ENCODE measurements at places on chromosomes 3 and 15.
A peak's percentile ranks its signal among the peaks of the same experiment; 100 is the strongest.

- no peak for DNase-seq
Observed at GRCh38 chr15:71515375-71516186, 294.8 kb upstream of the NR2E3 start.

GRCh38 chr3:155178810-155179436 is 98.8 kb downstream of the MME start:
- no peak for DNase-seq

GRCh38 chr3:98504539-98504938 is 7.1 kb downstream of the OR5K2 start:
- no peak for DNase-seq

GRCh38 chr3:126968391-126969390 is 14.2 kb upstream of the PLXNA1 start:
- no peak for DNase-seq

- peak; percentile 8 for DNase-seq
Observed at GRCh38 chr3:110296885-110297284, 774.7 kb upstream of the NECTIN3 start.

DNA sequence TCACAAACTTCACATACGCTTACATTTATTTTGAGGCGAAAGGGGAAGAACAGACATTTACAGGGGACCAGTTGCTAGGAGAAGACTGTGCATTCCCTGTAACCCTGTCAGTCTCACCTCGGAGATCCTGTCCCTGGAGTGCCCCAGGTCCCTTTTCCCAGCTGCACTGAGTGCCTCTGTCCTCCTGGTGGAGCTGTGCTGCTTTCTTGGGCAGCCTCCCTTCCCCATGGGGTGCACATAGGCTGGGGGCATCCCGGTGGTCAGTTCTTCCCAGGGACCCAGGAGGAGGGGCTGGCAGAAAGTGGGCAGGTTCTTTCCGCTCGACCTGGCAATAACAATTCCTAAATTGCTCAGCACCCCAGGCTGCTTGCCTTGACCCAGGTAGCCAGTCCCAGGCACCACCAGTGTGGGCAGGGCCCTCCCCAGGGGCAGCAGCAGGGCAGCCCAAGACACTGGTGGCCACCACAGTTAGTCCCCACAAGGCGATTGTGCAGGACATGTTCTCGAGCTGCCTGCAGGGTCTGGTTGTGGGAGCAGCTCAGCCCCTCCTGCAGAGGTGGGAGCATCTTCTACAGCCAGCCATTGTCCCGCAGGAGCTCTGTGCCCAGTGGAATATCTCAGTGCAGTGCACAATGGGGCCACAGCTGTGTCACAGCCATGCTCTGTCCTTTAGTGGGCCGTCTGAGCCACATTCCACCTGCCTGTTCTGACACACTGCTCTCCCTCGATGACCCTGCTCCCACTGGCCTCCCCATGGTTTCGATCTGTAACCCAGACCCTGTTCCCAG is 36.3 kb downstream of the APBA2 start:
- no peak for DNase-seq

GRCh38 chr15:42608110-42608531 is 32.7 kb downstream of the STARD9 start:
- DNase-seq, result peak; percentile 20

- DNase-seq, result peak; percentile 72
Observed at GRCh38 chr15:73900095-73900712, 26.1 kb upstream of the LOXL1 start.

DNA sequence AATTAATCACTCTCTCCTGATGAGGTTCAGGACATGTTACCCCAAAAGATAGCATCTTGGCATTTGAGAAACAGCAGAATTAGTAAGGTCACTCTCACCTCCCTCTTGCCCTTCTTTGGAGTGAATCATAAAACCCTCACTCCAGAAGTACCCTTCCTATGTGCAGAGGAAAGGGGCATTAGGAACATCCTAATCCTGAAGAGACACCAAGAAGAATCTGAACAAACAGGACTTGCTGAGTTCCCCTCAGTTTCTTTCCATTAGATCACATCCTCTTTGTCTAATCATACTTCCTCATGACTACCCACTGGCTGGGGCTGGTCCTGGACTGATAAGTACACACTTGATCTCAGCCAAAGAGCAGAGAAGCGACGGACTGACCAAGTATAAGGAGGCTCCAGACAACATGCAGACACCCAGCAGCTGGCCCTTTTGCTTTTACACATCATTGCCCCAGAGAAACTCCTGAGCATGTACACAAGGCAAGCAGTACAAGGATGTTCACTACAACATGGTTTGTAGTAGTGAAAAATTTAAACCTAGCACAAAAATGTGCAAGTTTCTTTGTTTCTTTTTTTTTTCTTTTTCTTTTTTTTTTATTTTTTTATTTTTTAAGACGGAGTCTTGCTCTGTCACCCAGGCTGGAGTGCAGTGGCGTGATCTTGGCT is 15.0 kb upstream of the TM6SF1 start:
- no peak for DNase-seq

DNA sequence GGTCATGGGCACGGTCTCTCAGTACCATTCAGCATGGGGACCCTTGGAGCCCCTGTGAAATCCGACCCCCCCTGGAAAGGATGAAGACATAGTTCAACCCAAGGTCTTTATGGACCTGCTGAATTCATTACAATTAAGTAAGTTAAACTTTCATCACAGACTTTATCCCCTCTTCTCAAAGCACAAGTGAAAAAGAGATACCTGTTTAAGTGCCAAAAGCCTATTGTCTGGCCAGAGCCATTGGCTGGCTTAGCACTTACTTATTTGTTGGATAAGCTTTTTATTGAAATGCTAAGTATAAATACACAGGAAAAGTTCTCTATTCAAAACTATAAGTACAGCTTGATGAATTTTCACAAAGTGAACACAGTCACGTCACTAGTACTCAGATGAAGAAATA is 128.4 kb upstream of the NR2E3 start:
- no peak for DNase-seq

DNA sequence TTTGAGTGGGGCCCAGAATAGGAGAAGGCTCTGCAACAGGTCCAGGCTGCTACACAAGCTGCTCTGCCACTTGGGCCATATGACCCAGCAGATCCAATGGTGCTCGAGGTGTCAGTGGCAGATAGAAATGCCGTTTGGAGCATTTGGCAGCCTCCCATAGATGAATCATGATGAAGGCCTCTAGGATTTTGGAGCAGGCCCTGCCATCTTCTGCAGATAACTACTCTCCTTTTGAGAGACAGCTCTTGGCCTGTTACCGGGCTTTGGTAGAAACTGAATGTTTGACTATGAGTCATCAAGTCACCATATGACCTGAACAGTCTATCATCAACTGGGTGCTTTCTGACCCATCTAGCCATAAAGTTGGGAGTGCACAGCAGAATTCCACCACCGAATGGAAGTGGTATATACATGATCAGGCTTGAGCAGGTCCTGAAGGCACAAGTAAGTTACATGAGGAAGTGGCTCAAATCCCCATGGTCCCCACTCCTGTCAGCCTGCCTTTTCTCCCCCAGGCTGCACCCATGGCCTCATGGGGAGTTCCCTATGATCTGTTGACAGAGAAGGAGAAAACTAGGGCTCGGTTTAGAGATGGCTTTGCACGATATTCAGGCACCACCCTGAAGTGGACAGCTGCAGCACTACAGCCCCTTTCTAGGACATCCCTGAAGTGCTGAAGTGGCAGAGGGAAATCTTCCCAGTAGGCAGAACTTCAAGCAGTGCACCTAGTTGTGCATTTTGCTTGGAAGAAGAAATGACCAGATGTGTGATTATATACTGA is 971.4 kb downstream of the MCTP2 start:
- no peak for DNase-seq

- DNase-seq, result no peak
Observed at GRCh38 chr3:196150481-196150880, 60.7 kb downstream of the ZDHHC19 start.

DNA sequence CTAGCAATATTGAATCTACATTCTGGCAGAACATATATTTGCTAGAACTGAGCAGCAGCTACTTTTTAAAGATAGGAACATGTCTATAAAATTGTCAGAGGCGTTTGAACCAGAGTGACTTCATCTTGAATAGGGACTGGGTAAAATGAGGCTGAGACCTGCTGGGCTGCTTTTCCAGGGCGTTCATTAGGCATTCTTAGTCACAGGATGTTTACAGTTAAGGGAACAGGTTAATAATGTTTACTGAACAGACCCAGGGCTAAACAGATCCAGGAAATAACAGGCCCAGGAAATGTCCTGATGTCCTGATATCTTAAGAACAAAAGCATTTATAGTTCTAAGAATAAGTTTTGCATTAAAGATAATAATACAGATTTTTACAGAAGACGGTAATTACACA is 34.5 kb upstream of the B3GALNT1 start:
- DNase-seq, result no peak

- no peak for DNase-seq
Observed at GRCh38 chr3:16570113-16570512, 35.1 kb downstream of the DAZL start.

DNA sequence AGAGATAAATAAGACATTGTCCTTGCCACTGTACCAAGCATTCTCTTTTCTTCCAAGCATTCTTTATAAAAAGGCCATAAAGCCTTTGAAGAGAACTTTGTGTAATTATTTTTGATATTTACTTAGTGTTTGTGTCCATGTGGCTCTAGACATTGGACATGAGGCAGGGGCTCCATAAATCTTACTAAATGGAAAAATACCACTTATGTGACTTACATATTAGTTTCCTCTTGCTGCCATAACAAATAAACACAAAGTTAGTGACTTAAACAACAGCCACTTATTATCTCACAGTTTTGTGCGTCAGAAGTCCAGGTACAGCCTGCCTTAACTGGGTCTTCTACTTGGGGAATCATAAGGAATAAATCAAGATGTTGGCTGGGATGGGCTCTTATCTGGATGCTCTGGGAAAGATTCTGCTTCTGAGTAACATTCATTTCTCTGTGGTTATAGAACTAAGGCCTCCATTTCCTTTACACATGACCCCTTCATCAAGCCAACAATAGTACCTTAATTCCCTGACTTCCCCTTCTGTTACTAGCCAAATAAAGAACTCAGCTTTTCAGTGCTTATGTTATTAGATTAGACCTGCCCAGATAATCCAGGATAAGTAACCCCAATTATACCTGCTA is 59.9 kb upstream of the COL8A1 start:
- DNase-seq, result peak; percentile 12

- no peak for DNase-seq
Observed at GRCh38 chr3:124520970-124521369, 209.3 kb upstream of the UMPS start.

- DNase-seq, result no peak
Observed at GRCh38 chr3:182668974-182669373, 124.3 kb upstream of the ATP11B start.

- DNase-seq, result no peak
Observed at GRCh38 chr15:42750306-42750705, 13.4 kb upstream of the CDAN1 start.

DNA sequence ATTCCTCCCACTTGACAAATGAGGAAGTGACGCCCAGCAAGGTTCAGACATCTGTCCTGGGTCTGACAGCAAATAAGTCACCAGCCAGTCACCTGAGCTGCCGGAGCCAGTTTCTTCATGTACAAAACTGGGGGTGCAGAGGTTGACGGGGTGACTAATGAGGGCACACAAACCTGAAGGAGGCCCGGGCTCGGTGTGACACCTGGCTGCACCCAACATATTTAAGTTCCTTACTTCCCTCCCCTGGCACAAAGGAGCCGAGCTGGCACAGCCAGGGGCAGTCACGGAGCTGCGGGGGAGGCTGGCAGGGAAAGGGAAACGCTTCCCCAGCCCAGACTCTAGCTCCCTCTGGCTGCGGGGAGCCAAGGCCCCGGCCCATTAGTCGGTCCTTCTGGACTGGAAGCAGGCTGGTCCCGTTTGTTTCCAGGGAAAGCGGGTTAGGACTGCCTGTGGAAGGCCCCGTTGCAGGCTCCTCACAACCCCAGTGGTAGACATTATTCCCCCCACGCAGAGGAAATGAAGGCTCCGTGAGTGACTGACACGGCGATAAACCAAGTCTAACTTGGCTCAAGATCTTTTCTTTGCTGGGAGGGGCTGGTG is 2.3 kb downstream of the FBXL22 start:
- no peak for DNase-seq

DNA sequence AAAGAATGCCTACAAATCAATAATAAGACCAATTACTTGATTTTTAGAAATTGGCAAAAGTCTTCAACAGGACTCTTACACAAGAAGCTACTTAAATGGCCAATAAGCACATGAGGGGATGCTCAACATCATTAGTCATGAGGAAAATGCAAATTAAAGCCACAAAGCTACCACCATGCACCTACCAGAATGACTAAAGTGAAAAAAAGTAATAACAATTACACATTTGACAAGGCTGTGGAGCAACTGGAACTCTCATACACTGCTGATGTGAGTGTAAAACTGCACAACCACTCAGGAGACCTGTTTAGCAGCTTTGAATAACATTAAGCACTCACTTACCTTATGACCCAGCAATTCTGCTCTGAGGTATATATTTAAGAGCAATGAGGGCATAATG is 68.4 kb downstream of the PPCDC start:
- peak; percentile 31 for DNase-seq

GRCh38 chr3:176075491-176075890 is 1121.8 kb downstream of the TBL1XR1 start:
- no peak for DNase-seq

- no peak for DNase-seq
Observed at GRCh38 chr3:156840826-156841689, 14.9 kb downstream of the LEKR1 start.

DNA sequence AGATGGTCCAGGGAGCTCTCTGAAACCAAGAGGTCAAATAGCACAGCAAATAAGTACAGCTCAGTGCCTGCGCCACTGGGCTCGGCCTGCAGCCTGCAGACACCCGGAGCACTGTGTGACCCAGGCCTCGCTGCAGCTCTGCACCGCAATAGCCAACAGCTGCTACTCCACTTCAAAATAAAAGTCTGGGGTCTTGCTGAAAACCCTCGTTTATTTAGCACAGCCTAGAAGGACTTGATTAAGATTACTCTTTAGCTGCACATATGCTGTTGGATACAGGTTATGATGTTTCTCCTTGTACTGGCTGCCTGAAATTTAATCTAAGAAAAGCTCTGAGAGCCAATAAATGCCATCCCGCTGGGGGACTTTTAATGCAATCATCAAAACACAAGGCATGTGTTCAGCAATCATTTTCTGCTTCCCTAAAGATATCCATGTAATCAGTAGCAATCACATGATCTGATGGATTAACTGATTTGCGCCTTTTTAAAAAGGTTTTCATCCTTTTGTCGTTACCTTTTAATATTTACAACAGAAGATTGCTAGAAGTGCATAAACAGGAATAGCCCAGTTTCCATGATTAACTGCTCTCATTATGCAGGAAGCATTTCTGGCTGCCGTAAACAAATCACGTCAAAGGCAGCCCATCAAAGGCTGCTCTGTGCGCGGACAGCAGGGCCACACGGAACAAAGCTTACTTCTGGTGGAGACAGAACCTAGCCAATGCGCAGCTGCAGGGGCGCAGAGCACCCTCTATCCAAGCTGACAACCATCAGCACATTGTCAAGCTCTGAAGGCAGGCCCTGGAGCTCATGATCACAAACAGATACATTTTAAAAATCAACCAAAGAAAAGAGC is 58.8 kb downstream of the CLASP2 start:
- peak; percentile 44 for DNase-seq

DNA sequence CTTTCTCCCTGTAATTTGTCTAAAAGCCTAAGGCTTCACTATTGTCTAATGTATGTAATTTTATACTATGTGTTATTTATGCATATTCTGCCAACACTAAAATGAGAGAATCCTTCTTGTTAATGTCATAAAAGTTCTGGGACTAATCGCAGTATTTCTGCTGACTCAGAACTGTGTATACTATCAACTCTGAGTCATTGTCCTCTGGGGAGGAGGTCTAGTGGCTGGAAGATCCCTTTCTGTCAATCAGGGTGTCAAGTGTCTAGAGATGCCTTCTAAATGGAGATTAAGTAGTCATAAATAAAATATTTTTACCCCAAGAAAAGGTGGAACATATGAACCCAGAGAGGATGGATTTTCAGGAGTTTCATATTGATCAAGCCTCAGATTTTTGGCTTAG is 473.4 kb downstream of the AGBL1 start:
- DNase-seq, result no peak
